Cortex of kidney (tissue), 1 donor: ENCODE measurements at places on chromosomes 6 and 20.

GRCh38 chr6:160305926-160306713, 42.1 kb upstream of the SLC22A3 start:
- DNase-seq = no peak

DNA sequence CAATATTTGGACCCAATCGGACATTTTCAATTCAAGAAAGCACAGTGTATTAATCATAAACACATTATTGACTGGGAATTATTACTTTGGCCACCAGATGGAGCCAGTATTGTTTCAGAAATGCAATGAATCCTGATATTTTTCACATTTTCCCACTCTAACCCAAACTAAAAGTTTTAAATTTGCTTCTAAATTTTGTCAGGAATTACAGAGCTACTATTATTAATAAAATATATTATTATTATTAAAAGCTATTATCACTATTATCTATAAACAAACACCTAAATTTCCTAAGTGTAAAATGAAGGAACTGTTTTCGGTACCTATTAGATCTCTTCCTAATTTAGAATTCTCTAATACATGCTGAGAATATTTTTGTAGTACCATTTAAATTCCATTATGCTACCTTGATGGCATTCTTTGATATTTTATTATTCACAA, 245.3 kb downstream of the OGFRL1 start:
- DNase-seq = no peak

GRCh38 chr20:53866794-53867740, 203.3 kb downstream of the BCAS1 start:
- no peak for DNase-seq

- DNase-seq = no peak
Observed at GRCh38 chr20:53502820-53503219, 90.8 kb downstream of the ZNF217 start.

DNA sequence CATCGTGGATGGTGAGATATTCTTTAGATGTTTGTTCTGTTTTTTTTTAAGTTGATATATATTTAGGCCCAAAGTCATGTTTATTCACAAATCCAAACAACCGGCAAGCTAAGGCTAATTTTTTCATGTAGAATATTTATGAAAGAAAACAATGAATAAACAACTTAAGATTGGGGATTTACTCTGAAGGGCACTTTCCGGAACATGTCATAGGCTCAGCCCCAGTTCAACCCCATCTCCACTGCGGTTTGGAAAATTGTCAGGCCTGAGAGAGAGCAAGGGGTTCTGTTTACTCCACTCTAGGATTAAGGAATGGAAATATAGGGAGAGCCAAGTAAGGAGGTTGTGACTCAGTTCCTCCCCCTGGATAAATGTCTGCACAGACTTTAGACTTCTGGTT, 18.3 kb downstream of the RPS6KA2 start:
- no peak for DNase-seq

- DNase-seq = no peak
Observed at GRCh38 chr20:57092112-57092899, 174.1 kb downstream of the BMP7 start.

- DNase-seq = no peak
Observed at GRCh38 chr6:54291146-54291545, 17.1 kb upstream of the TINAG start.

DNA sequence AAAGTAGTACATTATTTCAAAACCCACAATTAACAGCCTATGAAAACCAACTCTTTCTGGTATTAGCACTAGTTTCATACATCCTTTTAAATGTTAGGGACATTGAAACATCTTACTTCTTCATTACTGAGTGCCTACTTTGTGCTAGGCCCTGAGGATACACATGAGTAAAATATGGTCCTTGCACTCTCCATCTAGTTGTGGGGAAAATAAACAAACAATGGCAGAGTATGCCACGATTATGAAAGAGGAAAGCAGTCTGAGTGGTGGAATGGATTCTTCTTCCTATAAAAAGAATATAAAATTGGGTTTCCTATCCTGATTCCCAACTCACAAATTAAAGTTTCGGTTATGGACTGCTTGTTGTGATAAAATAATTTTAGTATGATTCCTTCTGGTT, 84.9 kb downstream of the ATXN1 start:
- DNase-seq = no peak

DNA sequence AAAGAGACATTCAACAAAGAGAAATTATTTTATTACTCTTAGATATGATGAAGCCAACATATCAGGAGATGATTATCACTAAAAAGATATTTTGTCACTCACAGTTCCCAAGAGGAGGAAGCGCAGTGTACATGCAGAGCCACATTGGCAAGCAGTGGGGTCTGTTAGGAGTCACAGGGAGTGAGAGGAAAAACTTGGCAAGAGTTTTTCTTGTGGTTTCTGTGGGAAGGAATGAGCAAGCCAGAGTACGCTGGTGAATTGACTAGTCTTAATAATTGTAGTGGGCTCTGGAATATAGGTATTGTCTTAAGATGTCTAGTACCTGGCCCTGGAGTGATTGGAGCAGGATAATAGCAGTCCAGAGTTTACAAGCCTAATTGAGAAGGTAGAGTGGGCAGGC, 1095.2 kb downstream of the GRIK2 start:
- DNase-seq = no peak

GRCh38 chr20:23161244-23161891, 75.2 kb upstream of the CD93 start:
- no peak for DNase-seq

GRCh38 chr6:140070846-140071473, 696.5 kb upstream of the CITED2 start:
- no peak for DNase-seq

GRCh38 chr6:148247386-148248063, 95.1 kb upstream of the SASH1 start:
- DNase-seq = no peak

- no peak for DNase-seq
Observed at GRCh38 chr6:28489366-28490204, 26.0 kb downstream of the GPX6 start.
